ENCODE measurements at places on chromosomes 16 and 17. TPM values are rescaled to one million over a fixed set of nuclear protein-coding genes. Genes with fewer than 3 reads are reported as not detected.

Gene HOXB13
- total RNA-seq, result not detected

- DNase-seq, result no peak
These were observed 26.1 kb downstream of the SLC5A10 start for GRCh38 chr17:18978050-18978449.

Gene ARL16
- 18.4 TPM for total RNA-seq

- no peak for DNase-seq
These were observed 120.4 kb upstream of the IRX6 start for GRCh38 chr16:55203570-55203969.

DNA sequence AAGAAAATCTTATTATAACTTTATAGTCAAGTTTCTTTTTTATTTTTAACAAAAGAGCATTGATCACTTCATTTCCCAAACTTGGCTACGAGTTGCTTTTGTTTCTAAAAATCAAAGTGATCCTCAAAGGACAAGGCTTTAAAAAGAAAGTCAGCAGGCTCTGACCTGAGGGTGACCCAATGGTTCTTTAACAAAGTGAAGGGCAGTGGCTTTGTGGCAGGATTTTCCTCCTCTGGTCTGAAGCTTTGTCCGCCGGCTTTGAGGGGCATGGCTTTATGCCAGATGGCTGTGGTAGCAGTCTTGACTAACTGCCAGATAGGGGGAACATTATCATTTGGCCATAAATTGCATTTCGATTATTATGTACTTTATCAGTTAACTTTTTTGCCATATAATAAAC lies 28.5 kb downstream of the IQCK start:
- no peak for DNase-seq

Gene ZFP3
- 9.7 TPM for total RNA-seq

Gene HLF
- 28.3 TPM for total RNA-seq

DNA sequence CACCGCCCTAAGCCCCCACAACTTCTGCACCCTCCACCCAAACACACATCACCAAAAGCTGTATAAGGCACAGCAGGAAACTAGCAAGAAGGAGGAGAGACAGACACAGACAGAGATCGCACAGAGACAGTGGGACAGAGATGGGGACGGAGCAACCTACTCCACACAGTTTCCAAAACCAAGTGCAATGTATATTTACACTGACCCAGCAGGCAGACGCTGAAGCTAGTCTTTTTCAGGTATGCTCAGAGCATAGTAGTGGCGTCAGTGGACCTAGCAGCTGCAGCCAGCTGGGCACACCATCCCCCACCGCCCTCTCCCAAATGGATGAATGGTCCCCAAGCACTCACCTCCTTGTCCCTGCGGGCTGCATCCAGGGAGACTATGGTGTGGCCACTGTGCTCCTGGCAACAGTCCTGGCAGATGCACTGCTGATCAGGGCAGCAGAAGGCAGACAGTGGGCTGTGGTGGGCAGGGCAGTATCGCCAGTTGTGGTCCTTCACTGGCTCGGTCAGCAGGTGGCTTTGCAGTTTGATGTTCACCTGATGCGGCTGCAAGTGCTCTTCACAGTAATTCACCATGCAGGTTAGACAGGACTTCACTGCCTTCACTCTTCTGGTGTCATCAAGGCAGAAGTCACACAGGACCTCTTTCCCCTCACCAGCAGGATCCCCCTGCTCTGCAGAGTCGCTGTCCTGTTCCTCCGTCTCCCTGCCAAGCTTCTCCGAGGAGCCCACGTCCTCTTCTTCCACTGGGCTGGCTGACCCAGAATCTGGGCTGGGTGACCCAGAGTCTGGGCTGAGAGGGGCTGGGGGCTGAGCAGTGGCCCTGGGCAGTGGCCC lies 31.5 kb upstream of the FBXW10B start:
- no peak for DNase-seq

DNA sequence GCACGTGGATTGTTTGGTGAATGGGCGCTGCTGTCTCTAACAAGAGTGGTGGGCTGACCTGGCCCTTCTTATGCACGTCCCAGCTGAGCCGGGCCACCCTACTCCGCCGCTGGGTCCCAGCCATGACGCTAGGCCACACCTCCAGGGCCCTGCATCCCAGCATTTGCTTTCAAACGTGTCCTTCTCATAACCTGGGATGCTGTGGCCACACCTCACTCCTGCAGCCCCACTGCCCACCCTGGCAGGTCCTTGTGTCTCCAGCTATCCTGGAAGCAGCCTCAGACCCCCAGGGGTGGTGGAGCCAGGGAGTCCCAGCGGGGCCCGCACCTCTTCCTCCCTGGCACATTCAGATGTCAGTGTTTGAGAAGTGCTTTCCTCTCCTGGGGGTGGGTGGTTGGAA lies 168.6 kb downstream of the IRF8 start:
- DNase-seq, result no peak

DNA sequence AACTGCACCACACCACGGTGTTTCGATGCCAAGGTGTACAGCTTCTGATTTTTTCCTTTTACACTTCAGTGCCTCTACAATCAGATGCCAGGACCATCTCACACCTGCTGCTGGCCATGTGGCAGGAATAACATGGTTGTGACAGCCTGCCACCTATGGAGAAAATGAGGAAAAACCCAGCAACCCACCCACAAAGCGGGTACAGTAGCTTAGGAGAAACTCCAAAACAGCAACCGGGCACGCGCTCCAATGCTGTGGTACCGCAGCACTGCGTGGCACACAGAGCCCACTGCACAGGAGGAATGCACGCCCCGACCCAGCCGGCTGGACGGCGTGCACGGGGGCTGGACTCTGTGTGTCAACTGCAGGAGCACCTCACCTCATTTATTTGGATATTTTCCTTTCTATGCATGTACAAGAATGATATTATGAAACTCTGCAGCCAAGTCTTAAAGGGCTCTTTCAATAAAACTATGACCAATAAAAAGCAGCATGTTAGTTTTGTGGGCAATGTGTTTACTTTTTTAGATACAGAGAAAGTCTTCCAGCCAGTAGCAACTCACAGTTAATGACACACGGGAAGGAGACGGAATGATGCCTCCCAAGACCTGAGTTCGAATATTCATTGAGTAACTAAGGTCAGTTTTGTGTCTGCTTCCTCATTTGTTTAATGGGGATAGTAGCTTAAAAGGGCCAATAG lies 45.9 kb downstream of the MAP1LC3B start:
- no peak for DNase-seq

DNA sequence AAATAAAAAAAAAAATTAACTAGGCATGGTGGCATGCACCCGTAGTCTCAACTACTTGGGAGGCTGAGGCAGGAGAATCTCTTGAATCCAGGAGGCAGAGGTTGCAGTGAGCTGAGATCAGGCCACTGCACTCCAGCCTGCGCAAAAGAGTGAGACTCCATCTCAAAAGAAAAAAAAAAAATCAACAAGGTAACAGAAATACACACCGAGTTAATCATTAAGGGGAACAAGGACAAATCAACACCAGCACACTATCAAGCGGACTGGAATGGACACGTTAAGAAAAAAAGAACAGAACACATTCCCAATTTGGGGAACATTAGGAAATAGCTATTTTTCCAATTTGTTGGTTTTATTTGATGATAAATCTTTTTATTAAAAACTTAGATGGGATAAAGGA lies 28.4 kb upstream of the GLG1 start:
- no peak for DNase-seq

Gene PABPN1L
- total RNA-seq, result not detected

DNA sequence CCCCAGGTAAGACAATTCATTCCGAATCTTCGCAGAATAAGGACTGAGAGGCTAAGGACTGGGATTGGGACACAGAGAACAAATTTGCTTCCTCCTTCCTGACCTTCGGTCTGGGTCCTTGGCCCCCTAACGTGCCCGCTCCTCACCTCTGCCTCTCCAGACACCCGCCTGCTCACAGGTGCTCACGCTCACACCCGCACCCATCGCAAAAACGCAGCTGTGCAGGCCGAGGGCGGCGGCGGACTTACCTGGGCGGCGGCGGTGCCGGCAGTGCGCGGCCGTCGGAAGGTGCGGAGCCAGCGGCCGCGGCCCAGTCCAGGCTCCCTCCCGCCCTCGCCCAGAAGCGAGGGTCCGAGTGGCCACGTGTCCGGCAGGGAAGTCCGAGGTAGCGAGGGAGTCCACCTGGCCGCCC lies 7.1 kb upstream of the HOXB9 start:
- peak; percentile 76 for DNase-seq

DNA sequence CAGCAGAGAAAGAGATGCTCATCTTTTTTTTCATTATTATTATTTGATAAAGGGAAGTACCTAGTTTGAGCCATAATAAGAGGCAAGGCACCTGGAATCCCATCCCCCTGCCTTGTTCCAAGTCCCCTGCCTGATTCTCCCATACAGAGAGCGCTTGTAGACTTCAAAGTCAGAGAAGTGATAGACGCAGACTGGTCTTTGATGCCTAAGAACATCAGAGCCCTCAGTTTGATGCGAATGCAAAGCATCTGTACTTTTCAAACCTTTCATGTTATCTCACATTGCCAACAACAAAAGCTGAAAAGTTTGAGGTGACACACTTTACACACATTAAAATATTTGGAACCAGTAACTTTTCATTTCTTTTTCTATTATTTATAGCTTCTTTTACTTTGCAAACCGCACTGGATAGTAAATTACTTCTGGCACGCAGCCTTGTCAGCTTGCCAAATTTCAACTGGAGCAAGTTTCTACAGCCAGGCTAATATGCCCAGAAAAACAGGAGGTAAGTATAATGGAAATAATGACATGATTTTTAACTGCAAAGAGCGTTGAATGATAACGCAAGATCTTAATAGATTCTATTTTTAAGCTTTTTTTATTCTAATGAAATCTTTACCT lies 5.9 kb upstream of the UTP6 start:
- no peak for DNase-seq

Gene TBC1D3C
- total RNA-seq, result not detected

- no peak for DNase-seq
These were observed 78.3 kb downstream of the RPA1 start for GRCh38 chr17:1907909-1908698.
